ENCODE measurements at places on chromosomes 6 and 20.

GRCh38 chr6:33652002-33652401, 30.9 kb downstream of the ITPR3 start:
- no peak for DNase-seq

GRCh38 chr20:59777814-59778575, 155.4 kb downstream of the SYCP2 start:
- DNase-seq: no peak

GRCh38 chr20:22248051-22248667, 336.2 kb downstream of the FOXA2 start:
- no peak for DNase-seq

GRCh38 chr6:123150076-123150475, 154.0 kb downstream of the CLVS2 start:
- DNase-seq: no peak

DNA sequence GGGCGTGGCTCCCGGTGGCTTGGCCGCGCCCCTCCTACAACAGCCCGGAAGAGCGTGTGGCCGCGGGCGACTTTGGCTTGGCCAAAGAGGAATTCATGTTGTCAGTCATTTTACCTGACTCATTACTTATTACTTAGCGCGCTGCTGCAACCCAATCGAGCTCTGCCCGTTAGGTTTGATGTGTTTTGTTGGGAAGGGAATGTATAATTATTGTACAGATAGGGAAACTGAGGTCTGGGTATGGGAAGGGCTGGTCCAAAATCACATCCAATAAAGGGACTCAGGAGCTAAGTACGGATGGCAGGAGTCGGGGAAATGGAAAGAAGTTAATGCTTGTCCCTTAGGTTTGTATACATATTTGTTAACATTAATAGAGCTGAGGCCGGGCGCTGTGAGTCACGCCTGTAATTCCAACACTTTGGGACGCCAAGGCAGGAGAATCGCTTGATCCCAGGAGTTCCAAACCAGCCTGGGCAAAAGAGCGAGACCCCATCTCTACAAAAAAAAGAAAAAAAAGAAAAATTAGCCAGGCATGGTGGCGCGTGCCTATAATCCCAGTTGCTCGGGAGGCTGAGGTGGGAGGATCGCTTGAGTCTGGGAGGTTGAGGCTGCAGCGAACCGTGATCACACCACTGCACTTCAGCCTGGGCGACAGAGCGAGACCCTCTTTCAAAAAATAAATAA, 639 bp upstream of the ZNF335 start:
- no peak for DNase-seq

Measured in stimulated activated CD8-positive, alpha-beta memory T cell treated with anti-CD3 and anti-CD28 coated beads, Interleukin-4, amount 100 ng/mL, for 1 hour (primary cell).